ENCODE measurements at places on chromosomes 3 and 15. TPM values are rescaled to one million over a fixed set of nuclear protein-coding genes. Genes with fewer than 3 reads are reported as not detected.
A peak's percentile ranks its signal among the peaks of the same experiment; 100 is the strongest.

Gene NLGN1
- 6.7 TPM for total RNA-seq

GRCh38 chr3:170999737-171000242, 26.7 kb downstream of the SLC2A2 start:
- no peak for DNase-seq

- DNase-seq = no peak
Observed at GRCh38 chr3:34676436-34676835, 878.0 kb downstream of the PDCD6IP start.

Gene ALDH1A3
- total RNA-seq = 5.6 TPM

DNA sequence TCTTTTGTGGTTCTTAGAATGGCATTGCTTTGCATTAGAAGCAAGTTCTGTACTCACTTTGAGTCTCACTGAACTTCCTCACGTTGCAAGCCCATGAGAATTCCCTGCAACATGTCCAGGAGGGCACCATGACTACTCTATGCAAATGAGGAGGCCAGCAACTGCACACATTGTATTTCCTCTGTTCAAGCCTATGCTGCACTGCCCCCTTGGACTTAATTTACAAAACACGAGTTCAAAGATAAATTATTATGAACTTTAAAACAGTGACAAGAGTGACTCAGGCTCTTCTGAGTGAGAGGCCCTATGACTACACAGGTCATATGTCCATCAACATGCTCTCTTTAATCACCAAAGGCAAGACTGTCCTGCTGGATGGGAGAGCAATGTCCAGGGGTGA, 484.2 kb upstream of the ATP11B start:
- no peak for DNase-seq

GRCh38 chr3:72810659-72811434, 37.4 kb downstream of the SHQ1 start:
- DNase-seq = no peak

DNA sequence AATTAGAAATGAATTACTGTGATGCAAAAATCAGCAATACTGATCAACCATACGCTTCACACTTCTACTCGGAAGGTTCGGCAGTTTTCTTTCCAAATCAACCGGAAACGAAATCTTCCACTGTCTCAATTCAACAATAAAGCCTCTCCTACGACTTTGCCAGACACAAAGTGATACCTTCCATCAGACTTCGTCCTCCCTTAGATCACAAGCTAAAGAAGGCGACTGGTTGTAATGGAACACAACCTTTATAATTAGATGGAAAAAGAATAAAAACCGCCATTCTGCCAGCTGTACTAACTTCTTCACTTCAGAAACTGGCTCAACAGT, 618 bp downstream of the PARL start:
- no peak for DNase-seq

DNA sequence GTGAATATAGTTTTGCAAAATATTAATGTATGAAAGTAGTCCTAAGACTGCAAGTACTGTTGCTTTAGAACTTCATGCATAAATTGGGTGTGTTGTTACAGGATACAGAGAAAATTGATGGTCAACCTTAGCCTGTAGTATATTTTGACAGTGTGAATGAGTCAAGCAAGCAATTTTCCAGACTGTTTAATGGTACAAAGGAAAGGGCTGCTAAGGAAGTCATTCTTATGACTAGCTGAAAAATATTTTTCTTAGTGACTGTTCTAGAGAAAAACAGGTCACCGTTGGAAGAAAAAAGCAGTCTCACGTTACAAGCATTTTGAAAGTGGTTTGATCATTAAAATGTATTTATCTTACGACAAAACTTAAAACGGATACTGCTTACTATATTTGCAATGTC, 49.2 kb downstream of the MBNL1 start:
- DNase-seq = no peak

DNA sequence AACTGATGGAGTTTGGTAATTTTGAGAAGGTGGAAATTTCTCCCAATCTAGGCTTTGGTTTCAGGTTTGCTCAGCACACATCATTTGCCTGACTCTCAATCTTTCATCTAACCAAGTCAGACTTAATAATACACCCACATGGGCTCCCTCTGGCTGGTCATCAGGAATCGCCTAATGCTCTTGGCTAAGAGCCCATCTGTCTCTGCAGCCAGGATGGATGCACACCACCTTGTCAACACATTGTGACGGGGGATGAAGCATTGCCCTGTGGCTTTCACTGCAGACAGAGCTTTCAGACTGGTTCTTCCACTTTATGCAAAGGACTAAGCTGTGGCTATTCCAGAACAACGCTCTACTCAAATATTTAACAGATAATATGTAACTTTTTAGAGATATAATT, 3.0 kb upstream of the HDGFL3 start:
- DNase-seq = no peak

GRCh38 chr3:40713795-40714194, 189.0 kb downstream of the ZNF621 start:
- no peak for DNase-seq

Gene PP2D1
- not detected for total RNA-seq

- DNase-seq = no peak
Observed at GRCh38 chr3:193819117-193820010, 226.4 kb downstream of the OPA1 start.

GRCh38 chr3:52524258-52524751, 9.4 kb downstream of the NT5DC2 start:
- DNase-seq = no peak

DNA sequence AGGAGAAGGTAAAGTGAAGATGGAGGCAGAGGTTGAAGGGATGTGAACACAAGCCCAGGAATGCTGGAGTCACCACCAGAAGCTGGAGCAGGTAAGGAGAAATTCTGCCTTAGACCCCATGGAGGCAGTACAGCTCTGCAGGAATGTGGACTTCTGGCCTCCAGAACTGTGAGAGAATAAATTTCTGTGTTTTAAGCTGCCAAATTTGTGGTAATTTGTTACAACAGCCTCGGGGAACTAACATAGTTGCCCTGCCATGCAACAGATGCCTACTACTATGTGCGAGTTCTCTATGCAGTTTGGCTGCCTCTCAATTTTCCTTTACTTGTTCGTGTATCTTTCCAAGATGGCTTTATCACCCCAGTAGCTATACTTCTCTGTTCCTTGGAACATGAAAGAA, 394.1 kb downstream of the TUSC7 start:
- no peak for DNase-seq

GRCh38 chr3:182797876-182798275, 4.6 kb downstream of the ATP11B start:
- DNase-seq = no peak

GRCh38 chr3:183579967-183580900, 24.7 kb upstream of the KLHL6 start:
- DNase-seq = peak; percentile 59

DNA sequence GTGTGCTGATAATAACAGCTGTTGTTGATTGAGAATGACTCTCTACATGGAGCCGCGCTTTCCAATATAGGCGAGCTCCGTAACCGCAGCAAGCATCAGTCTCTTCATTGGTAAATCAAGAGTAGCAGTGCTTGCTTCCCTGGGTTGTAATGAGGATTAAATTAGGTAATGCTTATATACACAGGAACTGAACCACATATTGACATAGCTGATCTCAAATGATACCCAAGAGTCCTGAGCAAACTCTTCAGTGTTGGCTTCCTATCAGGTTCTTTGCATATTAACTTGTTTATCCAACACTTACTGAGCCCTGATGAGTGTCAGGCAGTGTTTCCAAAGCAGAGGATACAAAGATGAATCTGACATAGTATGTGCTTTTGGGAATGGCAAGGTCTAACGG, 46.4 kb upstream of the SLCO3A1 start:
- no peak for DNase-seq

Gene BOC
- 36.5 TPM for total RNA-seq

All from ovary (tissue), 10 donors.